ENCODE measurements at places on chromosomes 6 and 20. TPM values are rescaled to one million over a fixed set of nuclear protein-coding genes. Genes with fewer than 3 reads are reported as not detected.

GRCh38 chr6:12472601-12473038, 182.5 kb downstream of the EDN1 start:
- DNase-seq = no peak

DNA sequence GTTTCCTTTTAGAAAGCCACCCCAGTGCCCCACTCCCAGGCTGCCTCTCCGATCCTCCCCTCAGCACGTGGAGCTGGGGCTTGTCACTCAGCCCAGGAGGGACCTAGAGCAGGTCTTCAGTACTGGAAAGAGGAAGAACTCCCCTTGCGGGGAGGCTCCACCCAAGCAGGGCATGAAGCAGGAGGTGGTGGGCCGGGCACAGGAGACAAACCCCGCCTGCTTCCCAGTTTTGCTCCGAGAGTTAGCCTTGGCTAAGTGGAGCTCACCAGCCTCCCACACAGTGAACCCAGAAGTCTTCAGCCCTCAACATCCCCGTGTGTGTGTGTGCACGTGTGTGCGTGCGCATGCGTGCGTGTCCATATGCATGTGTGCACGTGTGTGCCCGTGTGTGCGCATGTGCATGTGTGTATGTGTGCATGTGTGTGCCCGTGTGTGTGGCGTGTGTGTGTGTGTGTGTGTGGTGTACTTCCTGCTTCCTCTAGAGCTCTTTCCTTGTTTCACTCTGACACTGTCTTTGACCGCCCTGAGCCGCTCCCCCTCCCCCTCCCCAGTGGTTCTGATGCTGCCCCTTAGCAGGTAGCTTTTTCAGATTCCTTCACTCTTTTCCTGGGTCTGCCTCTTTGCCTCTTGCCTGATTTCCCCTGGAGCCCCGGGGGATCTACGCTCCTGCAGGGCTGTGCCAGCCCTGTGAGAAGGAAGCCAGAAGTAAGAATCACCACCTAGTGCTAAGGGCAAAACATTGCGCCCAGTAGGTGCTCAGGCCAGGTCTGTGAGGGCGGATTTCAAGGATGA, 239.8 kb downstream of the CDC5L start:
- DNase-seq = no peak

DNA sequence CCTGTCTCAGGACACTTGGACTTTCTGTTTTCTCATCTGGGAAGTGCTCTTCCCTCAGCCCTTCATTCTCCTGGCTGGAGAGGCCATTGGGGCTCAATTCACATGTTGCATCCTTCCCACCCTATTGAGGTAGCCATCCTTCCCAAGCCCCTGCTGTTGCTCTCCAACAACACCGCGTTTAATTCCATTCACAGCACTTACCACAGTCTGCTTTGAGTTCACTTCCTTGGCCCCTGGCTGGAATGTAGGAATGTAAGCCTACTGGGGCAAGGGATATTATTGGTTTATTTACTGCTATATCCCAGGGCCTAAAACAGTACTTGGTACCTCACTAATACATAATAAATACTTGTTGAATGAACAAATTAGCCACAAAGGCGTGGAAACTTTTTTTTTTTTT, 6.7 kb upstream of the GFOD1 start:
- DNase-seq = no peak

DNA sequence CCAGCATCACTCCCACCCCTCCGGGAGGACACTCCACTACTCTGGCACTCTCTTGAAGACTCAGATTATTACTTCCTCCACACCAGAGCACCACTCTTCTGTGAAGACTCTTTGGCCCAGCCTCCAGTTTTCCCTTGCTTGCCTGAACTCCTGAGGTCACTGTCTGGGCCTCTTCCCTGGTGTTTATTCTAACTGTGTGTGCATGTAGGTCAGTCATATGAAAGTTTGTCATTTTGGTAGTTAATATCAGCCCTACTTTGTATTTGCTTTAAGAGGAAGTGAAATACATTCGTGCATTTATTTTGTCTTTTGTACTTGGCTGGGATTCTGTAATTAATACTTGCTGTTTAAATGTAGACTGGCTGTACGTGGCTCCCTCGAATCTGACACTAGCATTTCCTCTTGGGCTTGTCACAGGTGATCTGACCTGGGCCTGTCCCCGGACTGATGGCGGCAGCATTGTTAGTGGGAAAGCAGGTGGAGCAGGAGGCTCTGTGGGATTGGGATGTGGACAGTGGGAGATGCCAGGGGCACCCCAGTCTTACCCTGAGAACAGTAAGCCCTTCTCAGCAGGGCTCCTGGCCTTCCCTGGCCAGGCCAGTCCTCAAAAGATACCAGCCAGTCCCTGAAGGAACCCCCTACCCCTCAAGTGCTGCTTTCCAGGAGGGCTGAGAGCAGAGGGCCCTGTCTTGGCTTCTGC, 350.5 kb downstream of the CDC5L start:
- DNase-seq = no peak

- no peak for DNase-seq
These were observed 1166.0 kb upstream of the GJE1 start for GRCh38 chr6:140966676-140967075.

The BANF2 gene
- total RNA-seq = not detected

The CLVS2 gene
- total RNA-seq = not detected

The RSPH4A gene
- total RNA-seq = not detected

The SLC22A1 gene
- total RNA-seq = 3.3 TPM

The GSTA3 gene
- total RNA-seq = not detected

- DNase-seq = peak; percentile 36
These were observed 5.7 kb upstream of the SLC22A7 start for GRCh38 chr6:43292341-43292740.

DNA sequence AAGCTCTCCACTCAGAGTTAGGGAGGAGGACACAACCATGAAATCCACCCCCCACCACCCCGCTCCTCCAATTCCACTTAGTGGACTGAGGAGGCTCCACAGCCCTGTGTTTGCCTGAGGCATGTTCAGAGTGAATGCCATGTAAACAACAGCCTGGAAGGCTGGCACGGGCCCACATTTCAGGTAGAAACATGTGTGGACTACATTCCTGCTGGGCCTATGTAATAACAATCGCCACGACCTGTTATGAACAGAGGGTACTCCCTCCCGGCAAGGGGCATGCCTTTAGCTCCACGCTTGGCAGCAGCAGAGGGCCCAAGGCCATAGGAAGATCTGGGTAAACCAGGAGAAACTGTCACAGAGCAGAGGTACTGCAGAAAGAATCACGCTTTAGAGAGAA, 65.5 kb downstream of the ISM1 start:
- DNase-seq = no peak

DNA sequence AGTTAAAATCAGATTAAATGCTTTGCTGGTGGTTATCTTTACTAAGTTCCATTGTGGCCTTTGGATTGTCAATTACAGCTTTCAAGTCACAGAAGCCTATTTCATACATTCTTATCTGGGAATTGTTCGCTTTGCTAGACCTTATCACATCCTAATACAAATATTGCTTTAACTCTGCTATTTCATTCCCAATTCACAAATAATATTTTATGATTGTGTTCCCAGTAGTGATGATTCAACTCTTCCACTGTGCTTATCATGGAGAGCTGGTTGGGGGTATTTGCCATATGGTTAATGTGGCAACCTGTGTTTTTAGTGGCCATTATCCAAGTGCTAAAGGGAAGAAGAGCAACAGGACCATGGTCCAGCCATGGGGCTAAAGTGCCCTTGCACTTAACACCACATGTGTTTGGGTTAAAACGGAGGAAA, 72.9 kb upstream of the GLP1R start:
- DNase-seq = no peak

The TXLNB gene
- total RNA-seq = 0.05 TPM

DNA sequence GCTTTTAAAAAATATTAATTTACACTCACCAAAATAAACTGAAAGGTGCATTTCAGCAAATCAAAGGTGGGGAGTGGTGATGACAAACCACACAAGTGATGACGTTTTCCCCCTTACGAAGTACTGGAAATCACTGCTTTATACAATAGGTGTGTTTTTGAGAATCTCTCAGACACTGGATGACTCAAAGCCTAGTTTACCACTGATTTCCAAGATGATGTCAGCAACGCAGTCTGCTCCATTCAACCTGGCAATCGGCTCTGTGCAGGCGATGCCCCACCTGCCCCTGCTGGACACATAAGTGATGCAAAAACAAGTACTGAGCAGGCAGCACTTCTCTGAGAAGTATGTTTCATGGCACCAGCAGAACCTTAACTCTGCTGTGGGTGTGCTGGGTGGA, 114.4 kb downstream of the SOD2 start:
- DNase-seq = no peak

GRCh38 chr6:116922853-116923548, 46.0 kb downstream of the RFX6 start:
- no peak for DNase-seq

GRCh38 chr20:45283551-45284057, 23.0 kb upstream of the RBPJL start:
- DNase-seq = no peak

GRCh38 chr6:168715643-168716481, 274.9 kb downstream of the SMOC2 start:
- DNase-seq = no peak
